ENCODE measurements at places on chromosomes 2 and 18.

DNA sequence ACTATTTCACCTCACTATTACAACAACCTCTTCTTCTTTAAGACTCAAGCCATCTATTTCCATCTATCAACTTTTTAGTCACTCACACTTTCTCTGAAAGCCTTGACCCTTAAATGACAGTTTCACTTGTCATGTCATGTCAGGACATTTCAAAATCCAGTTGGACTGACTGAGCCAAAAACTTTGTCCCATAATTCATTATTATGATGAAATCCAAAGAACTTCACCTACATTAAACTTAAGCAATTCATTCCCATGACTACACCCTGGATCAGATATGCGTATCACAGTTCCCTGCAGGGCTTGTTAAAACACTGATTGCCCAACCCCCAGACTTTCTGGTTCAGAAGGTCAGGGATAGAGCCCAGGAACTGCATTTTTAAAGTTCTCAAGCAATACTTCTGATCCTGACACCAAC, 26.5 kb downstream of the LDAH start:
- DNase-seq: no peak

GRCh38 chr18:74623047-74623816, 25.6 kb downstream of the ZNF407 start:
- no peak for DNase-seq

GRCh38 chr2:159088906-159089305, 120.5 kb downstream of the TANC1 start:
- DNase-seq: no peak

- DNase-seq: no peak
Observed at GRCh38 chr18:24762511-24762910, 302.1 kb downstream of the HRH4 start.

GRCh38 chr2:33488715-33489540, 12.5 kb downstream of the RASGRP3 start:
- DNase-seq: no peak

DNA sequence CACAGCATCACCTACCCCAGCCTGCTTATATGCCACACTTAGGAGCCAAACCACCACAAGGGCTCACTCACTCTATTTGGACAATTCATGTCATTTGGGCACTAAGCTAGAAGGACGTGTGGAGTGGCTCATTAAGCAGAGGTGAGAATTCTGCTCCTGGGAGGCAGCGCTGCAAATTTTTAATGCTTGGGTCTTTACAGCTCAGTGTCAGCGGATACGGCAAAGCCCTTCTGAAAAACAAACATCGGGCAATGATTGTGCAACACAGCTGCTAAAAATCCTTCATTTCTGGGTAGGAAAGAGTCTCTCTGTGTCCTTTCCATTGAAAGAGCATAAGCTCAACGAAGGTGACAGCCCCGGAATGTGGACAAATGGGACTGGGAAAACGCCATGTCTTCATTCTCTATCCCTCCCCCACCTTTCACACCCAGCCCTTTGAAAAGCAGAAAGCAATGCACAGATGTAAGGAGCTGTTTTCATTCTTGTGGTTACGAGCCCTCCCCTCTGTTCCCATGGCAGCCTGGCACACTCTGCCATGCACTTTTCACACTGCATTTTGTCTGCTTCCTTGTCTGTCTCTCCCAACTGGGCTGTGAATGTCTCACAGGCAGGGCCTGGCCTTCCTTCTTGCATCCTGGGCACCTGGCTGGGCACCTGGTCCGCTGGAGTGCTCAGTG, 16.0 kb downstream of the TMEM177 start:
- DNase-seq: no peak

GRCh38 chr2:105785095-105785847, 40.6 kb downstream of the NCK2 start:
- no peak for DNase-seq

DNA sequence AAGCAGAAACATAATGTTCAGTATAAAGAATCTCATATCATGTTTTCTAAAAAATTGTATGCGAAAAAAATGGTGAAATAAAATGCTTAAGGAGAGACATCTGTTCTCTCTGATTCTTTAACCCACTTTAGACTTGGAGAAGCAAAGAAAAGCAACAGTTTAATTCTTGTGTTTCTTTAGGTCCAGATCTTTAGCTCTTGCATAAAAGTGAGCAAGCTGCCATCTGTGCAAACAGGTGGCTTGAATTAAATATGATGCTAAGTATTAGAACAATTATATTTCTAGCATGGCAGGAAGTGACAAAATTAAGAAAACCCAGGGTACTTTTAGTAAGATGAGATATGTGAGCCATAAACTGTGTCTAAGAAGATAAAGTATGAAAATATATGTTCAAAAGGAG, 1038.3 kb downstream of the DPP10 start:
- no peak for DNase-seq

DNA sequence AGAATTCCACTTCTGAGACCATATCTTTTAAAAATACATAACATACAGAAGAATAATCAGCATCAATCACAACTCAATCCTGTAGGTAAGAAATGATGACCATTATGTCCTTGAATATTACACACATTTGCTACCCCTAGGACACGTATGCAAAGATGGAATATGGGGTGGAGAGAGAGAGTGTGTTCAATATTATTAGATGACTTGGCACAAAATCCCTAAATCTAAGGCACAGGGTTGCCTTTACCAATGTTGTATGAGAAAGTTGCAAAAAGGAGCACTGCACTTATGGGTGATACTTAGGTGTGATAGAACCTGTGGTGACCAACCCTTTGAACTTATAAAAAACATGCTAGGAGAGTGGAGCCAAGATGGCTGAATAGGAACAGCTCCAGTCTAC, 326.2 kb upstream of the FSHR start:
- DNase-seq: no peak

DNA sequence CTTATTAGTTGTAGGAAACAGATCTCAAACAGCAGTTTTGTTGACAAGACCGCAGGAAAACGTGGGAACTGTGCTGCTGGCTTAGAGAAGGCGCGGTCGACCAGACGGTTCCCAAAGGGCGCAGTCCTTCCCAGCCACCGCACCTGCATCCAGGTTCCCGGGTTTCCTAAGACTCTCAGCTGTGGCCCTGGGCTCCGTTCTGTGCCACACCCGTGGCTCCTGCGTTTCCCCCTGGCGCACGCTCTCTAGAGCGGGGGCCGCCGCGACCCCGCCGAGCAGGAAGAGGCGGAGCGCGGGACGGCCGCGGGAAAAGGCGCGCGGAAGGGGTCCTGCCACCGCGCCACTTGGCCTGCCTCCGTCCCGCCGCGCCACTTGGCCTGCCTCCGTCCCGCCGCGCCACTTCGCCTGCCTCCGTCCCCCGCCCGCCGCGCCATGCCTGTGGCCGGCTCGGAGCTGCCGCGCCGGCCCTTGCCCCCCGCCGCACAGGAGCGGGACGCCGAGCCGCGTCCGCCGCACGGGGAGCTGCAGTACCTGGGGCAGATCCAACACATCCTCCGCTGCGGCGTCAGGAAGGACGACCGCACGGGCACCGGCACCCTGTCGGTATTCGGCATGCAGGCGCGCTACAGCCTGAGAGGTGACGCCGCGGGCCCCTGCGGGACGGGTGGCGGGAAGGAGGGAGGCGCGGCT, at the start of gene TYMS:
Gene TYMS, plus strand, starts transcription at position 343 of the 690 bp plus-strand sequence. Its CDS starts 90 bp downstream, at position 433.
- DNase-seq: no peak

- no peak for DNase-seq
Observed at GRCh38 chr2:112256654-112257053, 1.8 kb upstream of the ZC3H8 start.

- DNase-seq: no peak
Observed at GRCh38 chr2:27451095-27451494, 8.9 kb downstream of the KRTCAP3 start.

Measured in T1000 (cell line).